ENCODE measurements at places on chromosomes 12 and 14.

GRCh38 chr12:49511410-49511809 lies 27.4 kb upstream of the KCNH3 start:
- no peak for DNase-seq

DNA sequence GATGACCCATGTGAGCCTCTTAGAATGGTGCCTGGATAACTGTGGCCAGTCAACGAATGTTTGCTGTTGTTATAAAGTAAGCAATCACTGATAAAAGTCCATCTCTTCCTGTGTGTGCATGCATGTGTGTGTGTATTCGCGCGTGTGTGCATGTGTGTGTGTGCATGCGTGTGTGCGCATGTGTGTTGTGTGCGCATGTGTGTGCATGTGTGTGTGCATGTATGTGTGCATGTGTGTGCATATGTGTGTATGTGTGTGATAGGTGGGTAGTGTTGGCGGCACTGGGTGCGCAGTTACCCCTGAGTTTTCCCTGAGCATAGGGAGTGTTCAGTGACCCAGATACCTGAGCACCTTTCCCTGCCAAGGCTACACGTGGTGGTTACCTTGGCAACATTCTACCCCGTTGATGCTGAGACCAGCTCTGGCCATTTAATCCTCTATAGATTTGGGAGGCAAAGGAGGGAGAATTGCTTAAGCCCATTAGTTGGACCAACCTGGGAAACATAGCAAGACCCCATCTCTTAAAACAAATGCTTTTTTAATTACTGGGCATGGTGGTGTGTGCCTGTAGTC lies 137.8 kb downstream of the SLC15A4 start:
- DNase-seq, result no peak

- DNase-seq, result no peak
Observed at GRCh38 chr12:45017916-45018315, 33.0 kb downstream of the DBX2 start.

DNA sequence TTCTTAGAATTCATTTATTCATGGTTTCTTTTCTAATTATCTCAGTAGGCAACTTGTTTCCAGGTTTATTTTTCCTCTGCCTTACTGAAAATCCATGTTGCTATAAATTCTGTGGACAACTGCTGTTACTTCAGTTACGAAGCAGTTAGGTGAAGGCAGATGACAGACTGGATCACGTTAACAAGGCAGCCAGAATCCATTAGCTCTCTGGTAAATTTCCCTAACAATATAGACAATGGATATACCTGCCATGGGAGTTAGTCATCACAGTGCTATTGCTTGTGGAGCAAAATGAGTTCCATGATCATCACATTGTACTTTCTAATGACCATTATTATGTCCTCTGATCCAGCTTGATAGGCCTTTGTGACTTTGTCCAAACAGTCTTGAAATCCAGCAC lies 291.5 kb downstream of the NELL2 start:
- DNase-seq, result no peak

GRCh38 chr12:78096909-78097597 lies 266.4 kb downstream of the NAV3 start:
- DNase-seq, result no peak
